ENCODE measurements at places on chromosomes 1 and 21.
A peak's percentile ranks its signal among the peaks of the same experiment; 100 is the strongest.

GRCh38 chr21:17607684-17608083 is 5.0 kb downstream of the BTG3 start:
- no peak for DNase-seq

- DNase-seq = no peak
Observed at GRCh38 chr21:33643658-33644311, 1.5 kb downstream of the ITSN1 start.

GRCh38 chr1:6547301-6547700 is 7.0 kb downstream of the NOL9 start:
- DNase-seq = no peak

DNA sequence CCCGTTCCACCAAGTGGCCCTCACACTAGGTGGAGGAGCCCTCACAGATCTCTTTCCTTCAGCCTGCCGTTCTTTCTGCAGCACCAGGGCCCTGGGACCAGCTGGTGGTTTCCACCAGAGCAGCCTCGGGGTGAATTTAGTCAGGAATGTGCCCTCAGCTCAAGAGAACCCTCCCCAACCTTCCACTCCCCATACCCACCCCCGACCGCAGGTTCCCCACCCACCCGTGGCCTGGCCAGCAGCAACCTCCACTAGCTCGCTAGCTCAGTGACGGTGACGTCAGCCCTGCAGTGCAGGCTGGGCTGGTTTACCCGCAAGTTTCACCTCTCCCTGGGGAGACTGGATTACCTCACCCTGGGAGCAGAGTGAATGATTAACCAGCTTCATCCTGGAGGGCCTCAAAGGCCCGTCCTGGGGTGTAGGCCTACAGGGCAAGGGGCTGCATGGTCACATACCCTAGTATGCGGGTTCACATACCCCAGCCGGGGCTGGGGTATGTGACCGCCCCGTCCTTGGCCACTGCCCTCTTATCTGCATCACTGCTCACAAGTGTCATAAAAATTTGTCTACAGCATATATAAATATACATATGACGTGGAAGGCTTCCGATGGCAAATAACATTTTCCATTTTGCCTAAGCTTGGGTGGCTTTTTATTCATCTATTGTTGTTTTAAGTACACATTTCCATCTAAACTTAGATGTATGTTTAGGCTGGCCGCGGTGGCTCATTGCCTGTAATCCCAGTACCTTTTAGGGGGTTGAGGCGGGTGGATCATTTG is 24.5 kb downstream of the ELF3 start:
- DNase-seq = peak; percentile 84

DNA sequence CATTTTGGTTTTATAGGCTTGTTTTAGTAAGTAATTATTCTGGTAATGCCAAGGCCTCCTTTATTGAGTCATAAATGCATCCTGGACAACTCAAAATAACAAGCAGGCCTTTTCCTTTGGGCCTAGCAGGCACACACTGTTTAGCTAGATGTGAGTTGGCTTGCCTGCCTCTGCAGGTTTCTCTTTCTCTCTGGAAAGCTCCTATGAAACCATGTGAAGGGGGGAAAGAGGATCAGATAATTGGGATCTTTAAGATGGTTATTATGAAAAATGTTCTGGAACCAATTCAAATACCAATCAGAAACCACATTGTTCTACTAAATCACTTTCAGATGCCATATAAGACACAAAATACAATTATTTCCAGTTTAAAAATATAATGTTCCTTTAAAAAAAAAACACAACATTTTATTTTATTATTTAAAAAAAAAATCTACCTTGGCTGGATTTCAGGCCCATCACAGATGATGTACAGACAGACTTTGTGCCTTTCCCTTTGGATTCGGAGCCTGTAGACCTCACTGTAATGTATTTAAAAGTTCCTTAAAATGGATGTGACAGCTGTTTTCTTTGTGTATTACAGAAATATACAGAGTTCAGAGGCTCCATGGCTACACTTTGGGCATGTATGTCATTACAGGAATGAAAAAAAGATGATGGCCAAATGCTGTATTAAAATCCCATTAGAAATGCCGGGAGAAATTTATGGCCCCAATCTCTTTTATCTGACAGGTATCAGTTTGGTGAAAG is 80.2 kb downstream of the NTMT2 start:
- no peak for DNase-seq

DNA sequence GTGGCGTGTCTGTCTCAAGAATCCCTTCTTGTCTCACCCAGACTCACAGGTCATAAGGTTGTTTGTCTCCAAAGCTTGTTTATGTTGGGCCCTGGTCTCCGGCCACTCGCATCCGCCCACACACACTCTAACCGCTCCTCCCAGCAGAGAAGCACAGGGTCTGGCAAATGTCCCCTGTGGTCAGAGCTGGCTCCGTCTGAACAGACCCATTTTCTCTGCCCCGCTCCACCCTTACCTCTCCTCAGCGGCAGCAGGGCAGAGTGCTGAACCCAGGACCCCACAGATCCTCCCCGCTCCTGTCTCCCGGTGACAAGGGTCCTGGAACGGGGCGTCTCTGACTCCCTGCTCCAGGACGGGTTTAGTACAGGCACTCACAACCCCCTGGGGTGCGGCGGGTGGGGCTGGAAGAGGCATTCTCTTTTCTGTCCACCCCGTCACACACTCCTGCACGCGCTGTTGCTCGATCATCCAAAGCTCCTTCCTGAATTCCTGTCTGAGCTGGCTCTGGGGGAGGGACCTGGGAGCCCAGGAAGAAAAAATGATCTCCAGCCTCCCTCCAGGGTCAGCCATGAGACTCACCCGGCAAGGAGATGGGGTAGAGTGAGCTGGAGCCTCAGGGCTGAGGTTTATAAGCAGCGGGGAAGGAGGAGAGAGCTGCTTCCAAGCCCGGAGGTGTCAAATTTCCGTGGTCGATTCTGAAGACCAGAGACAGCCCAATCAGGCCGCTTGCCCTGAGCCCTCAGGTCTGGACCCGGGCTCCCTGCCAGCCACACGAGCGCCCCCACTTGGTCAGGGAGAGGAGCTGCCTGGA is at the start of gene S100A13:
S100A13 (minus strand) TSS at position 602 of the 811 bp plus-strand sequence. CDS start 1,033 bp downstream, outside the sequence.
- peak; percentile 78 for DNase-seq
